Activated CD4-positive, alpha-beta T cell treated with anti-CD3 and anti-CD28 coated beads, Interleukin-2, amount 50 U/mL, for 48 hours (primary cell): ENCODE measurements at places on chromosomes 5 and 9.

DNA sequence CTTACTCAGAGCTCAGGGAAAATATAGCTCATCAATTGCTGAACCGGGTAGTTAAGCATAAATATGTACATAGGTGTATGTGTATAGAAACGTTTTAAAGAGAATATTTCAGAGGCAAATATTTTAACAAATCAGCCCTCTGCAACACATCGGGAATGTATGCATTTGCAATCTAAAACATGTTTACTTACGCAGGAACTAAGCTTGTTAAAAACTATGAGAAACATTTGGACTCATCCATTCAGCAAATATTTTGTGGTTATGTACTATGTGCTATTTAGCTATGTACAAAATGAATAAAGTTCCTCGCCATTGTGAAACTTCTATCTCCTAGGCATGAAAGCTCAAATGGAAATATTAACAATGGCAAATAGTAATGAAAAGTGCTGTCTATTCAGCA lies 469.9 kb downstream of the ARHGEF28 start:
- DNase-seq: no peak

DNA sequence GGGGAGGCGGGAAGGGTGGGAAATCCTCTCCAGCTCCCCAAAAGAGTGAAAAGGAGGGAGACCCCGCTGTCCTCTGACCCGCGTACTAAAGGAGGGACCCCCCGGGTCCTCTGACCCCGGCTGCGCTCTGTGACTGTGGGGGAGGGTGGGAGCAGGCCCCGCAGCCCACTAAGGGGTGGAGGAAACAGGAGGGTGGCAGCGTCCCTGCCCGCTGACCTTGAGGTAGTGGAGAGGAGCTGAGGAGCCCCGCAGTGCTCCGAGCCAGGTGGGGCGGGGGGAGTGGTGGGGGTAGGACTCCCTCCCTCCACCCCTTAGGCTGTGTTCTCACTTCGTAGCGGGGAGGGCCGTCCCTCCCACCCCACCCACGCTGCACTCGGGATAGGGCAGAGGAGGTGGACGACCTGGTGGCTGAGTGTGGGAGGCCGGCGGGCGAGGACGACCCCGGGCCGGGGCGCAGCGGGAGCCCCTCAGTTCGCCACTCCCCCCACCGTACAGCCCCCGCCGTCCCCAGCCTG lies 449 bp upstream of the ADCY2 start:
- no peak for DNase-seq

DNA sequence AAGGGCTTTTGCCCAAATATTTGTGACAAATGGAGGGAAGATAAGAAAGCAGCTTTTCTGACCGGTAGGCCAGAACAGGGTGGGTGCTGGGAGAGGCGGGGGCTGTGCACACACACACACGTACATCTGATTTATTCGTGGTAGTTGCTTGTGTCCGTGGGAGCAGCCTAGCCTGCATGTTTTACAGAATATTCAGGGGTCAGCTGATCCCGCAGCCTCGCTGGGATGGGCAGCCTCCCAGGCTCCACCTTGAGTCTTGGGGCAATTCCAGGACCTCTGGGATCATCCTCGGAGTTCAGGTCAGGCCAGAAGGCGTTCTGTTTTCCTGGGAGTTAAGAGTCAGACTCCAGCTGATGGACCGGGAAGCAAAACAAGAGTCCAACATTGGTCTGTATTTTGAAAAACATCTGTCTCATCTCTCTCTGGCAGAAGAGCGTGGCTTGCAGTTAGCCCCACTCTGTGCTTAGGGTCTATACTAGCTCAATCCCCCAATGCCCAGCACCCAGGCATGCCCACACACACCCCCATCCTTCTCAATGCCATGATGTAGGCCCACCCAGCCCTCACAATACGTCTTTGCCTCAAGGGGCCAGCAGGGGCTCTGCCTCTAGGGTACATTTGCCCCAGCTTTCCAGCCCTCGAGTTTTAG lies 210.6 kb downstream of the GOLPH3 start:
- no peak for DNase-seq

DNA sequence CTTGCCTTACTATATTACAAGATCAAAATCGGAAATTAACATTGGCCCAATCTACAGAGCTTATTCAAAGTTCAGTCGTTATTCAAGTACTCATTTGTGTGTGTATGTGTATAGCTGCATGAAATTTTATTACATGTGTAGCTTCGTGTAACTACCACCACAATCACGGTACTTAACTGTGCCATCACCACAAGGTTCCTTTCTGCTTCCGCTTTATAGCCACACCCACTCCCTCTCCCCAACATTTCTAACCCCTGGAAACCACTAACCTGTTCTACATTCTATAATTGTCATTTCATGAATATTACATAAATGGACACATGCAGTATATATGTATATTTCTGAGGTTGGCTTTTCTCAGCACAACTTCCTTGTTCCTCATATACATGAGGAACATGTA lies 4.0 kb upstream of the TEX48 start:
- no peak for DNase-seq

GRCh38 chr5:15995341-15996052 lies 184.1 kb downstream of the MARCHF11 start:
- DNase-seq: no peak

GRCh38 chr5:148342371-148343045 lies 7.1 kb downstream of the SPINK9 start:
- no peak for DNase-seq

- peak; percentile 7 for DNase-seq
Measured at GRCh38 chr5:168681556-168682183, 102.5 kb upstream of the PANK3 start.

DNA sequence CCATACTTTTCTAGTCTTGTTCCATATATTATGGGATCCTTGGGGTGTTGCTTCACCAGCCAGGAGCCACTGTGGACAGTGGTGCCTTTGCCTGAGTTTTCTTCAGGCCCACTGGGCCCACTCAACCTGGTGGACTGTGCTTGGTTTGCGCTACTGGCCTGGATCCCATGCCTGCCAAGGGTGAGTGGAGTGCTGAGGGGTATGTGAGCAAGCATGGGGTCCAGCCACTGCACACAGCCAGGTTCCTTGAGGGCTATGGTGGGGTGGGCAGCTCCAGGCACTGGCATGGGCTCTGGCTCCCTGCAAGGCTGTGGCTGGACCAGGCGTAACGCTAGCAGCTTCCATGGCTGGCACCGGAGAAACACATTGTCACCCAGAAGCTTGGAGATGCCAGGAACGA lies 13.2 kb upstream of the PRR16 start:
- DNase-seq: no peak

- DNase-seq: no peak
Measured at GRCh38 chr5:151905557-151905961, 19.1 kb downstream of the GLRA1 start.

- no peak for DNase-seq
Measured at GRCh38 chr9:91945277-91946085, 4.5 kb downstream of the ROR2 start.

- no peak for DNase-seq
Measured at GRCh38 chr9:91589101-91589553, 165.5 kb upstream of the NFIL3 start.

DNA sequence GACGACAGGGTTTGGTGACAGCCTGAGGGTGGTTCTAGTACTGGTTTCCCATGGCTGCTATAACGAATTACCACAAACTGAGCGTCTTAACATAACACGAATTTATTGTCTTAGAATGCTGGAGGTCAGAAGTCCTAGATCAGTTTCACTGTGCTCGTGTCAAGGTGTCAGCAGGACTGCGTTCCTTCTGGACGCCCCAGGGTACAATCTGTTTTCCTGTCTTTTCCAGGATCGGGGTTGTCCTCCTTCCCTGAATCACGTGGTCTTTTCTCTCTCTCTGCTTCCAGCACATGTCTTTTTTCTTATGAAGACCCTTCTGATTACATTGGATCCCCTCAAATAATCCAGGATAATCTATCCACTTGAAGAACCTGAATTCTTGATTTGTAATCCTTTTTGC lies 291.7 kb upstream of the PANK3 start:
- no peak for DNase-seq

DNA sequence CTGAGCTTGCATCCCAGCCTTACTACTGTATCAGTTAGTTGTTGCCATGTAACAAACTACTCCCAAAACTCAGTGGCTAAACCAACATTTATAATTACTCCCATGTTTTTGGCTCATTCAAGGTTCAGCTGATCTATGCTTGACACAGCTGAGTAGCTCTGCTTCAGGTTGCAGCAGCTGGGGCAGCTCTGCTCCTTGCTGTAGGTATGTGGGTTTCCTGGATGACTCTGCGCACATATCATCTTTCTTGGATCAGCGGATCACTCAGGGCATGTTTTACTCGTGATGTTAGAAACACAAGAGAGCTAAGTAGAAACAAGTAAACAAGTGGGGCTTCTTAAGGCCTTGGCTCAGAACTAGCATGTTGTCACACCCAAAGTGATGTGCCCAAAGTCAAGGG lies 15.1 kb downstream of the TEK start:
- no peak for DNase-seq

DNA sequence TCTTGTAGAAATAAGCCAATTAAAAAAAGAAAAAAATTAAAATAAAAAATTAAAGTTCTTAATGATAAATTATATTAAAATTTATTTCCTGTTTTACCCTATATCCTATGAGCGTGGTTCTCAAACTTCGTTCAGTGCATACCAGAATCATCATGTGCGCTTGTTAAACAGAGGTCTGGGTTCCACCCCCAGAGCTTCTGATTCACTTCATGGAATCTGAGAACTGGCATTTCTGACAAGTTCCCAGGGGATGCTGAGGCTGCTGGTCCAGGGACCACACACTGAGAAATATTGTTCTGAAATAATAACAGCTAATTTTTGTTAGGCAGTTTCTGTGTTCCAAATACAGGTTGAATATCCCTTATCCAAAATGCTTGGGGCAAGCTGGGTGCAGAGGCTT lies 79.3 kb downstream of the TMC1 start:
- no peak for DNase-seq
